Dermis microvascular lymphatic vessel endothelial cell (primary cell): ENCODE measurements at places on chromosomes 2 and 18. TPM values are rescaled to one million over a fixed set of nuclear protein-coding genes. Genes with fewer than 3 reads are reported as not detected.

DNA sequence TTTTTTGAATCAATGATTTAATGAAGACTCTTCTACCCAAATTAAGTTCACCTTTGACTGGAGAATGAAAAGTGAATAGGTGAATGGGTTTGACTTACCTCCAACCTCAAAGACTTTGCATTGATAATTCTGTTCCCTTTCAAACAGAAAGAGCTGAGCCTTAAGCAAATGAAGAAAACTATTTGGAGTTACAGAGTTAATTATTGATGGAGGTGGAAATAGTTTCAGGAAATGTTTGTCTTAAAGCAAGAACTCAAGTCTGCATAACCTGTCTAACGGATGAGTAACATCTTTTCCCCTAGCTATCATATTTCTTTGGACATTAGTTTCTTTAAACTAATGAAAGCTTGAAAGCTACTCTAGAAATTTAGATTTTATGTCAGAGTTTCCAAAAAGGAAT, 166.5 kb downstream of the CERS6 start:
- DNase-seq = no peak

DNA sequence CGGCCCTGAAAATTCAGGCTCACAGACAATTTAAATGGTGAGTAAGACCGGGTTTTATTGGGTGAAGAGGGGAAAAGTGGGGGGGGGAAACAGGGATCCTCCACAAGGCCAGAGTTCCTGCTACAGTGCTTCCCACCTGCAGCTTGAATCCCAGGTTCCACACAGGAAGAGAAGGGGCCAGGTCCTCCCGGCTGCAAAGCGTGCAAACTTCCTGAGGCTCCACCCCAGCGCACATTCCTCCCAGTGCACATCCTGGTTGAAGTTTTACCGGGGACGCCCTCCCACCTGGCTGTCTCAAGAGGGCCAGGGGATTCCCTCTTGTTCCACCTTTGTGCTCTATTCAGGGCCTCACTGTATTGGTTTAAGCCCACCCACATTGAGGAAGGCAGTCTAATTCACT, 347.7 kb upstream of the REG3G start:
- no peak for DNase-seq

- no peak for DNase-seq
Measured at GRCh38 chr2:86107031-86107430, 996 bp downstream of the PTCD3 start.

UCN gene
- total RNA-seq = 0.13 and 0.51 TPM in 2 replicates

- peak; percentile 89 for DNase-seq
Measured at GRCh38 chr2:85504778-85505261, 34.1 kb upstream of the MAT2A start.

DNA sequence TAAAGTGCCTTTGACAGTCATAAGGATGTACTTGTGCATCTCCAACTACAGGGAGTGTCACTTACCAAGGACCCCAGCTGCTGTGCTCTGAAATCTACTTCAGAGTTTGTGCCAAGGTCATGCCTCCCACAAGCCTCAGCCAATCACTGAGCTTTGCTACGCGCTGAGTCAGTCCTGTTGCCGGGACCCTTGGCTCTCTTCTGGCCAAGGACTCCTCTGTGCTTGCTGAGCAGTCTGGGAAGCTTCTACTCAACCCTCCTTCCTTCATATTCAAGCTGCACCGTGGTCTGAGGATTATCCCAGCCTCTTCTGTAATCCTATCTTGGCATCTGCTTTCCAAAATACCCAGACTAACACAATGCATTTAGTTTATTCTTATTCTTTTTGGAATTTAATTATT, 398.9 kb upstream of the FANCL start:
- no peak for DNase-seq

GRCh38 chr2:1680222-1681016, 63.9 kb downstream of the PXDN start:
- DNase-seq = no peak

DNA sequence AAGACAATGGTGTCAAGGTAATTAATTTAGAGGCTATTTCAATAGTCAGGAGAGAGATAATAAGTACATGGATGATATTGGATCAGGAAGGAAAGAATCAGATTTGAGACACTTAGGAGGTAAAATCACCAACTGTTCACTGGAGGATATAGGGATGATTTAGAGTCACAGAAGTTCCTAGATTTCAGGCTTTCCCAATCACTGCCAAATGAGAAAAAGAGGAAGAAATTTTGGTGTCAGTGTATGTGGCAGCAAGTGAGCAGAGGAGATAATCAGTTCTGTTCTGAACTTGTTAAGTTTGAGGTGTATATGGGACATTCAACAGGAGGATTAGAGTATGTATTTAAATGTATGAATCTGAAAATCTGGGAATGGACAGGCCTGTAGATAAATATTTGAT, 640.4 kb downstream of the NR4A2 start:
- DNase-seq = no peak

CREB1 gene
- 29.7 and 31.0 TPM in 2 replicates for total RNA-seq

CD8B2 gene
- total RNA-seq = not detected in 2 replicates

TAF4B gene
- total RNA-seq = 1.8 and 2.1 TPM in 2 replicates

DNA sequence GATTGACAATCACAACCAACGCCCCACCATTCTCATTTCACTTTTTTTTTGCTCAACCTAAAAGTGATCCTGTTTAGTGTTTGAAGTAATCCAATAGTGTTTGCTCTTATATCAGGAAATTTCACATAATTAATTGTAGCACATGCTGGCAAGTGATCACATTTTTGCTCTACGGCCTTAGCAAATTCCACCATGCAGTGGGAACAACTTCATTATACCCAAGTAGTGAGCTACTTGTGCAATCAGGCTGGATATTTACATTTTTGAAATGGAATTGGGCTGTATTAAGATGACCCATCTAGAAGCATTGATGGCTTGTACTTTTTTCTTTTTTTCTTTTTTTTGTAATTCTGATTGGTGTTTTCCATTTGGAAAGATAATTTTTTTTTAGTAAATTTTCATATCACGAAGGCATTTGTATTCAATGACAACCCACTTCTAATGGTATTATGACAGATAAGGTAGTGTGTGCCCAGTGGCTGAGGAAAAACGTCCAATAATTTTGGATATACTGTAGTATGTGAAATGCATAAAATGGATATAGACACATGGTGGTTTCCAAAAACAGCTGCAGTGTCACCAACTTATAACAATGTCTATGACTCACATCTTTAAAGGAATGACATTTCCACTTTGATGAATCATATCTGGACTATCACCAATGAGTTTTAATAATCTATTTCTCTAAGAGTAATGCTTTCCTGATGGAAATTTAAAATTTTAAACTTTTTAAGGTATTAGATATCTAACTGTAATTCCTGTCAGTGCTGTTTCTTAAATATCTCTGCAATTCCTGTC, 130.6 kb downstream of the COL6A3 start:
- peak; percentile 47 for DNase-seq

DNA sequence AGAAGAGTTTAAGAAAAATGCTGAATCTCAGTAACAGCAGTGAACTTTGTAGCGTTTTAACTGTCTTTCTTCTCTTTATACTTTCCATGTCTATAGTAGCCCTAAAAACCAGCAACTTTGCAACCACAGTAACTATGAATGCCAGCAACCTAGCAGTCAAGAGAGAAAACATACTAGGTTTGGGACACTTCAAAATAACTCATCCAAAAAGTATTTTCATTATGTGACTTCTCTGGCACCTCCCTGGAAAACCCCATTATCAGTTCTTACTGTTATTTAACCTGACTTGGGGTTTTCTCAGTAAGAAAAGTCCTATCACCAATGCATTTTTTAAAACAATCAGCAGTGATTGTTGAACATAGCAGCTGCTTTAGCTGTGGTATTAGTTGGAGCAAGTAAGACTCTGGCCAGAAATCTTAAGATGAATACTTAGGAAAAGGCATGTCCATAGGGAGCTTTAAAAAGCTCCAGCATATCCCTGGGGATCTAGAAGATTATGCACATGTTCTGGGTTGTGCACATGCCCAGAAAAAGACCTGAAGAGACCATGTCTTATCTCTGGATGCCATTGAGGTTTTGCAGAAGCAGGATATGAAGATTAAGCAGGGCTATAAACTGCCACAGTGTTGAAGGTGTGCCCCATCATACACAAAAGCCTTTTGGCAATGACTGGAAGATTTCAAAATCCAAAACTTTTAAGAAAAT, 411.3 kb downstream of the CMPK2 start:
- no peak for DNase-seq

DNA sequence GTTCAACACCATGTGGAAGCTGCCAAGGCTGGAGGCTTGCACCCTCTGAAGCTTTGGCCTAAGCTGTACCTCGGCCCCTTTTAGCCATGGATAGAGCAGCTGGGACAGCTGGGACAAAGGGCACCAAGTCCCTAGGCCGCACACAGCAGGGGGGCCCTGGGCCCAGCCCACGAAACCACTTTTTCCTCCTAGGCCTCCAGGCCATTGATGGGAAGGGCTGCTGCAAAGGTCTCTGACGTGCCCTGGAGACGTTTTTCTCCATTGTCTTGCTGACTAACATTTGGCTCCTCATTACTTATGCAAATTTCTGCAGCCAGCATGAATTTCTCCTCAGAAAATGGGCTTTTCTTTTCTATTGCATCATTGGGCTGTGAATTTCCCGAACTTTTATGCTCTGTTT, 13.7 kb downstream of the RAPGEF4 start:
- DNase-seq = no peak

PSD4 gene
- total RNA-seq = 0.39 and 0.51 TPM in 2 replicates

PPP3R1 gene
- total RNA-seq = 16.6 and 25.8 TPM in 2 replicates

ADGRF3 gene
- total RNA-seq = under 0.01 and 0.13 TPM in 2 replicates

DNA sequence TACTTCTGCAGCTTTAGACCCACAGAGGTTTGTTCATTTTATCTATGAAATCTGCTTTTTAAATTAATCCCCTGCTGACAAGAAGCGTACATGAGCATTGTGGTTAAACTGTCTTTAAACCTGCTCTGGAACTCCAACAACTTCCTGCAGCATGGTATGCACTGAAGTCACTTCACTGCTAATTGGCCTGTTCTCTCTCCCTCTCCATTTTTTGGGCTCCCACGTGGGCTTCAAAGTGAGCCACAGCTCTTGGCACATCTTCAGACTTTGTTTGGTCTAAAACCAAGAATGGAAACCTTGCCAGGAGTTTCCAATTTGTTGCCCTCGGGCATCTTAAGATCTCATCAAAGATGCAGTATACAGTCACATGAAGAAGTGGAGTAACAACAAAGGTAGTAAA, 311.4 kb downstream of the LRRTM1 start:
- no peak for DNase-seq

CRYGC gene
- total RNA-seq = not detected in 2 replicates

LONRF2 gene
- total RNA-seq = not detected in 2 replicates

BOLL gene
- not detected in 2 replicates for total RNA-seq

- no peak for DNase-seq
Measured at GRCh38 chr2:96082211-96083063, 33.9 kb downstream of the ADRA2B start.

- no peak for DNase-seq
Measured at GRCh38 chr2:109005686-109006204, 16.7 kb upstream of the EDAR start.

HAAO gene
- not detected in 2 replicates for total RNA-seq

GRCh38 chr2:162888652-162889051, 50.1 kb upstream of the KCNH7 start:
- DNase-seq = peak; percentile 37

RBM45 gene
- total RNA-seq = 16.4 and 17.8 TPM in 2 replicates

DNA sequence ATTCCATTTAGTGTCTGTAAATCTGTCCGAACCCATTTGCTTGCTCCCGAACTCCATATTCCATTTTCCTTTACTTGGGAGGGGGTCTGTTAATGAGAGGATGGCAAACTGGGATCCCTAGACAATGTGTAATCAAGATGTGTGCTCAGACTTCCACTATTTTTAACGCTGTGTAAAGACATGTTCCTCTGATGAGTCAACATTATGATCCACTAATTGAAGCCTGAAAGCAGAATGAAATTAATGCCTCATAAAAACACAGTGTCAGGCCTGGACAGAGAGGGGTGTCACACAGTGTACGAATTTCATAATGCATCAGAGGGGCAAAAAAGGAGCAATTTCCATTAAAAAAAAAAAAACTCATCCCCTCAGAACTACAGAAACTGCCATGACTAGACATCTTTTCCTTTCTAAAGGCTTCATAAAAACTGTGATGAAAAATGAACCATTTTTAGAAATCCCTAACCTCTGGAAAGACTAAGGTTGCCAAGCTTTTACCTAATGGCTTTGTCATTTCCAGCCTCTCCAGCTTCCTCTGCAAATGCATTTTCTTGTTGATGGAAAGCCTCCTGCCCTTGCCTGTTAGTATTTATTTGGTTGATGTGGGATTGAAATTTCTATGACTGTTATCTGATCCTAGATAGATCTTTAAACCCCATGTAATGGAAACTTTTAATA, 209.2 kb upstream of the DCC start:
- DNase-seq = no peak

DNA sequence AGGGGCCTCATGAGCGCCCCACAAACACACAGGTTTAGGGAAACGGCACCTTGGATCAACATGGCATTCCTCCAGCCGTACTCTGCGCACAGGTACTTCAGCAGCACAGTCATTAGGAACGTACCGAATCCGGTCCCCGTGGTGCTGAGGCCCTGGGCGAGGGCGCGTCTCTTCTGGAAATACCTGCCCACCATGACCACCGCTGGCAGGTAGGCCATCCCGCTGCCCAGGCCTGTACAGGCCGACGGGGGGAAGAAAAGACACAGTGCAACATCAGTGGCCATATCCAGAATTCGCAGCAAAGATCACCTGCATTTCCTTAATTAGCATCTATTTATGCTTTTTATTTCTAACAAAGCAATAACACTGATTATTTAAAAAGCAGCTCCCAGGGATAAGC, 22.2 kb downstream of the SLC16A14 start:
- no peak for DNase-seq

REG1B gene
- not detected in 2 replicates for total RNA-seq

DYNAP gene
- not detected in 2 replicates for total RNA-seq

GRCh38 chr2:239606741-239607516, 206.1 kb upstream of the HDAC4 start:
- no peak for DNase-seq

DNA sequence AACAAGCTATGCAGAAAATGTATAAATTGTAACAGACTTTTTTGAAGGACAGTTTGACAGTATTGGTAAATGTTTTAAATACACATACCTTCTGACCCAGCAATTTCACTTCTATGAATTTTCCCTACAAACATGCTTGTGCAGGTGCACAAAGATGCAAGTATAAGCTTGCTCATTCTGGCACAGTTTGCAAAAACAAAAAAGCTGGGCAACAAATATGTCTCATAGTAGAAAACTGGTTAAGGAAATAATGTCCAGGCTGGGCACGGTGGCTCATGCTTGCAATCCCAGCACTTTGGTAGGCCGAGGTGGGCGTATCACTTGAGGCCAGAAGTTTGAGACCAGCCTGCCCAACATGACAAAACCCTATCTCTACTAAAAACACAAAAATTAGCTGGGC, 96.9 kb upstream of the NEDD4L start:
- no peak for DNase-seq

- DNase-seq = no peak
Measured at GRCh38 chr2:118114863-118115262, 26.6 kb downstream of the INSIG2 start.

SERPINB5 gene
- not detected in 2 replicates for total RNA-seq

GRCh38 chr2:10139536-10139935, 17.0 kb downstream of the RRM2 start:
- DNase-seq = no peak

GRCh38 chr2:147689220-147689909, 155.5 kb upstream of the ACVR2A start:
- no peak for DNase-seq

GALNT14 gene
- 0.39 and 1.3 TPM in 2 replicates for total RNA-seq

CRYGD gene
- total RNA-seq = not detected in 2 replicates

OTX1 gene
- under 0.01 TPM in 1 of 2 replicates, not detected in the other for total RNA-seq

GPR55 gene
- not detected in 2 replicates for total RNA-seq

FAP gene
- total RNA-seq = 1.3 TPM in 2 replicates

CD207 gene
- total RNA-seq = under 0.01 TPM in 2 replicates

FAM228A gene
- 0.13 TPM in 2 replicates for total RNA-seq

GRCh38 chr2:150066490-150066889, 421.0 kb downstream of the RND3 start:
- DNase-seq = no peak

GRCh38 chr2:198287706-198288105, 483.3 kb downstream of the PLCL1 start:
- no peak for DNase-seq
